Left ventricle myocardium inferior (tissue), 1 donor: ENCODE measurements at places on chromosomes 1 and 21.

- DNase-seq, result no peak
These were observed 81.8 kb downstream of the SMYD3 start for GRCh38 chr1:246425139-246425794.

DNA sequence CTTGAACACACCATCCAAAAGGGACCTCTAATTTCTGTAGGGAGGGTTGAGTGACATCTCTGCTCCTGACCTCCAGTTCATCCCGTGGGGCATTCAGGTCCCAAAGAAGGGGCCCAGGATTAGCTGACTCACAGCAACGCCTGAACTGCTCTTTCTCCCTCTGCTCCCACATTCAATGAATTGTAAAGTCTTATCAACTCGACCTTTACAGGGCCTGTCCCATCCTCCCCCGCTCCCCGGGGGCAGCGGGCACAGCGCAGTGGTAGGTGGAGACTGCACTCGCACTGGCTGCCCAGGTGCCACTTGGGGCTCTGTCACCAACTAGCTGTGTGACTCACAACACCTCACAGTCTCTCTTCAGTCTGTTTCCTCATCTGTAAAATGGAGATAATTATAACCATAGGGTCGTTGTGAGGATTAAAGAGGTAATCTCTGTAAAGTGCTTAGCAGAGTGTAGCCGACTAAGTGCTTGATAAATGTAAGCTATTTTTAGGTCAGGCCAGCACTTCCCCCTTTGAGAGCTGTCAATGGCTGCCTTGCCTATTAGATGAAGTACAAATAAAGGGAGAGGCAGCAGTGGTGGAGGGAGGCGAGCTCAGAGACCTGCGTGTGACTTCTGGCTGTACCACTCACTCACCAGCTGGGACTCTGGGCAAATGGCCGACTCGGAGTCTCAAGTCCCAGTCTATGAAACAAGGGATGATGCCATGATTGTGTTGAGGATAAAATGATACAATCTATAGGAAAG lies 637 bp upstream of the MYBPHL start:
- peak; percentile 60 for DNase-seq

DNA sequence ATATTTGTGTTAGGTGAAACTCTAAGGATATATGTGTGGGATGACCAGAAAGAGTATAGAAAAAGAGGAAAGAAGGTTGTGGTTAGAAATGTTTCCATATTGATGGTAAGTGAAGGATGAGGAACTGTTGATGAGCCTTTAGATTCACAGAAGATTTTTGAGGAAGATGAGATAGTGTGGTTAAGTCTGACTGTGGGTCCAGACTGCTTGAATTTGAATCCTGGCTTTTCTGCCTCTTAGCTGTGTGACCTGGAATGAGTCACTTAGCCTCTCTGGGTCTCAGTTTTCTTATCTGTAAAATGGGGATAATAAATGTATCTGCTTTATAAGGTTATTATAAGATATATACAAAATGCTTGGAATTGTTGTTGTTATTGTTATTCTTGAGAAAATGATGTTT lies 27.5 kb downstream of the RGL1 start:
- DNase-seq, result no peak

- no peak for DNase-seq
These were observed 7.6 kb downstream of the LAPTM5 start for GRCh38 chr1:30749691-30750583.

DNA sequence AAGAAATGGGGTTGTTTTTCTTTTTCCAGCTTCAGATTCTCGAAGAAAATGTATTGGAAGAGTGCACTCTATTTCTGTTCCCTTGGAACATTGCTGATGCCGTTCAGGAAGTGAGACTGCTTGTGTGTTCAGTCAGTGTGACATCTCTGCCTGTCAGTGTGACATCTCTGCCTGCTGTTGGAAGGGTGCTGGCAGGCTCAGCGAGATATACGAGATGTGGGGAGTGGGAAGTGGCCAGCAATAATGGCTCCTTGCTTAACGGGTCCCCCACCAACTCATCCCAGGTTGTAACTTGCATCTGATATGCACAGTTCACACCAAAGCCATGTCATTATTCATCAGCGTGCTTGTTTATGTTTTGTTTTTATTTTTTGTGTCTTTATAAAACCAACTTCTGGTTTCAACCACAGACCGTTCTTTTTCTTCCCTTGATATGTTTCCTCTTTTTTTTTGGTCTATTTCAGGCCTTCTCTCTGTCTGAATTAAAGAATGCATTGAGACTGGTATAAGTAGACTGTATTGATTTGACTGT lies 145.4 kb downstream of the GALNT2 start:
- no peak for DNase-seq

- no peak for DNase-seq
These were observed 1.6 kb upstream of the SH3D21 start for GRCh38 chr1:36304521-36304920.

- no peak for DNase-seq
These were observed 5.8 kb downstream of the ATP1B1 start for GRCh38 chr1:169112241-169112640.

GRCh38 chr1:41646186-41646585 lies 161.7 kb upstream of the EDN2 start:
- DNase-seq, result no peak

DNA sequence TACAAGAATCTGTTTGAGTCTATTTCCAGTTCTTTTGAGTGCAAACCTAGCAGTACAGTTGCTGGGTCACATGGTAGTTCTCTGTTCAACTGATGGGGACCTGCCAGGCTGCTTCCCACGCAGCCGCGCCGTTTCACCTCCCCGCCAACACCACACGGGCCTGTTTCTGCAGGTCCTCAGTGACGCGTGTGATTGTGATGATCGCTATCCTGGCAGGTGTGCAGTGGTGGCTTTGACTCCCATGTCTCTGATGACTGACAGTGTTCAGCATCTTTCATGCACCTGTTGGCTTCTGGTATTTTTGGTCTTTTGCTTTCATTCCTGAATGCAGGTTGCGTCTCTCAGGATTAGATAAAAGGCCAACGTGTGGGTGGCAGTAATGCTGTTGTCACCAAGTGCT lies 41.6 kb downstream of the FAAP20 start:
- no peak for DNase-seq

DNA sequence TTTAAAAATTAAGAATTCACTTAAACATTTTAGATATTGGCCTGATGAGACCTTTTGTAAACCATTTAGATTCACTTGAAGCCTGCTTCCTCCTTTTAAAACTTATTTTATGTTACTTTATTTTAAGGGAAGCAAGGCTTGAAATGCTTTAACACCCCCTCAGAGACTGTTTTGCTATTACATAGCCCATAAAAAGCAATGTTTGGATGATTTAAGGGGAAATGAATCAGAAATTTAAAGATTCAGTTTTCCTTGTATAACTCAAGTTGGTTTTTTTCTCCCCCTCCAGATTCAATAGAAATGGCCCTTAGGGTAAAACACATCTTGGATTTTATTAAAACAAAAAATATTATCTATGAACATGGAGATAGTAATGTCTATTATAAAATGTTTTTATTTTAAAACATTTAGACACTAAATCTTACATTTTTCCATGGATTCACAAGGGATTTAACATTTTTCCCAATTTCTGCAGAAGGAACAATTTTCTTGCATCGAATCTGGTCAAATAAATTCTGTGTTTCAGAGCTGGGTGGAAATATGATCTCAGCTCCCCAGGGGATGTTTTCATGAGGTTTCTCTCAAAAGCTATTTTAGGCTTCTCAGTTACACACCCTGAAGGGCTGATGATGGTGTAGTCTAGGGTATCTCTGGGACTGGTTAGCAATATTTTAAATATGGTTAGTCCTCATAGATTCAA lies 69.3 kb upstream of the WARS2 start:
- DNase-seq, result no peak

- no peak for DNase-seq
These were observed 642.8 kb downstream of the KCNT2 start for GRCh38 chr1:195965475-195965874.

DNA sequence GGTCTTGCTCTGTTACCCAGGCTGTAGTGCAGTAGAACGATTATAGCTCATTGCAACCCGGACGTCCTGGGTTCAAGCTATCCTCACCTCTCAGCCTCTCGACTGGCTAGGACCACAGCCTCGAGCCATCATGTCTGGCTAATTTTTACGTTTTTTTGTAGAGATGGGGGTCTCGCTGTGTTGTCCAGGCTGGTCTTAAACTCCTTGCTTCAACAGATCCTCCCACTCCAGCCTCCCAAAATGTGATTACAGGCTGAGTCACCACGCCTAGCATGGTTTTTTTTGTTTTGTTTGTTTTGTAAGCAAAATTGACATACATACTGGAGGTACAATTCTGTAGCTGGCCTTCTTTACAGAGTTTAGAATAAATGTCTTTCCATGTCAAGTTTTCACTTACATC lies 994 bp upstream of the LAMTOR5 start:
- no peak for DNase-seq

DNA sequence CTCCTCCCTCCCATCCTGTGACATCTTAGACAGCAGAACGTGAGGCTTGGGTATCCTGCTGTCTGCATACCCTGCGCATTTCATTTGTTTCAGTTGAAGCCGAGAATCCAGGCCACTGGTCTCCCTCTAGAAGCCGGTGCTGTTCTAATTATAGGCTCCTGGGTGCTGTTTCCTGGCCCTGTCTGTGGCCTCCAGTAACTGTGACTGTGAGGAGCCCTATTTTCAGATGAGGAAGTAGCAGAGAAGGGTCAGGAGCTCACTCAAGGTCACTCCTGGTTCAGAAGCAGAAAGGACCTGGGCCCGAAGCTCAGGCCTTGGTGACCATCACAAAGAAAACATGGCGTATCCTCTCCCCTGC lies 24.0 kb downstream of the COQ8A start:
- DNase-seq, result no peak

GRCh38 chr21:41164052-41164451 lies 3.9 kb upstream of the BACE2 start:
- DNase-seq, result no peak

DNA sequence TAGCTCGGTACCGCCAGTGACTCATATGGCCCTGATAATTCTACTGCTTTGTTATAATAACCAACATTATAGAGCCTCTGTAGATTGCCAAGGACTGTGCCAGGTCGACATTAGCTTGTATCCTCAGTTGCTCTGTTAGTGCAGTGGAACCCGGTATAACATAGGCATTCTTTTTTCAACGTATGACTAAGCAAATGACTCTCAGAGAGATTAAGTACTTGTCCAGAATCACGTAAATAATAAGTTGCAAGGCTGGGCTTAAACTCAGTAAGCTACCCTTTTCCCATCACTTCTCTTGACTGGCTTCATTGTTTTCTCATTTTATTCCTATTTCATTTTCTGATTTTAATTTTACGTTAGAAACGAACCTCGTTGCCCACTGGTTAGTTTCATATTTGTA lies 85.1 kb downstream of the UBE4B start:
- no peak for DNase-seq

DNA sequence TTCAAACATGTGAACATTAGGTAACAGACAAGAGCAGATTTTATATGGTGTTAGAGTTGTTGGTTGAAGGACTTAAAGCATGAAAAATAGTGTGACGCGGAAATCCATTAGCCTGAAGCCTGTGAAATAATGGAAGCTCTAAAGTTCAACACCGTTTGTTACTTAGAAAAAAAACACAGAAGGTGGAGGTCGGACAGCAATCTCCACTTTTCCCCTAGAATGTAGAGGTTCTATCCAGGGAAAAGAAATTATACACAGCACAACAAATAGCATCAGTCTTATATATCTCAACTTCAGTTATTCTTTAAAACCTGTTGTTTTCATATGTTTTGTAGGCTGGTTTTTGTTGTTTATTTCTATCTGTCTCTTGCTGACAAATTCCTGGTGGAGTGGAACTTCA lies 1.9 kb downstream of the RCAN3 start:
- no peak for DNase-seq

GRCh38 chr1:201693890-201694607 lies 134.9 kb upstream of the IPO9 start:
- no peak for DNase-seq

- no peak for DNase-seq
These were observed 37.1 kb upstream of the ARF1 start for GRCh38 chr1:228045405-228045804.

DNA sequence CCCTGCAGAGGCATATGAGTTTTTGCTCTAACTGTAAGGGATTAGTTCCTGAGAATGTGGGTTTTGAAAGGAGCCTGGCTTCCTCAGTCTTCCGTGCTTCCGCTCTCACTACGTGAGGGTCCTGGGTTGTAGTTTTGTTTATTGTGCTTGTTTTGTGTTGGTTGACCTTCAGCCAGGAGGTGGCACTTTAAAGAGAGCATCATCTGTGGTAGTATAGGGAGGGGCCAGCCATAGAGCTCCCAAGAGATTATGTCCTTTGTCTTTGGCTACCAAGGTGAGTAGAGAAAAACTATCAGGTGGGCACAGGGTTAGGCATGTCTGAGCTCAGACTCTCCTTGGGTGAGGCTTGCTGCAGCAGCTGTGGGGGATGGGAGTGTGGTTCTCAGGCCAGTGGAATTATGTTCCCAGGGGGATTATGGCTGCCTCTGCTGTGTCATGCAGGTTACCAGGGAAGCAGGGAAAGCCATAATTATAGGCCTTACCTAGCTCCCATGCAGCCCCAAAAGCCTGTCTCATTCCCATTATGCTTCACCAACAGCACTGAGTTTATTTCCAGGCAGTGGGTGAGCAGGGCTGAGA lies 23.5 kb downstream of the CYP4B1 start:
- no peak for DNase-seq

DNA sequence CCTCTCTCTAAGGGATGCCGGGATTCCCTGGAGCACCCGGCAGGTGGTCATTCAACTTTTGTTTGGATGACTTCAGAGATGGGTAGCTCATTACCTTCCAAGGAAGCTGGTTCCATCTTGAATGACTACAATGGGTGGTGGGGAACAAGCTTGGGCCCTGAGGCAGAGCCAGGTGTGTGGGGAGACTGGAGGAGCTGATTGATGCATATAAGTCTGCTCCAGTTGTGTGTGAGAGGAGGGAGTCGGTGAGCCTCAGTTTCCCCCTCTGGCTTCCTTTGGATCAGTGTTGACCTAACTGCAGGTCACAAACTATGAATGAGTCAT lies 133.8 kb upstream of the ZBTB40 start:
- DNase-seq, result no peak

DNA sequence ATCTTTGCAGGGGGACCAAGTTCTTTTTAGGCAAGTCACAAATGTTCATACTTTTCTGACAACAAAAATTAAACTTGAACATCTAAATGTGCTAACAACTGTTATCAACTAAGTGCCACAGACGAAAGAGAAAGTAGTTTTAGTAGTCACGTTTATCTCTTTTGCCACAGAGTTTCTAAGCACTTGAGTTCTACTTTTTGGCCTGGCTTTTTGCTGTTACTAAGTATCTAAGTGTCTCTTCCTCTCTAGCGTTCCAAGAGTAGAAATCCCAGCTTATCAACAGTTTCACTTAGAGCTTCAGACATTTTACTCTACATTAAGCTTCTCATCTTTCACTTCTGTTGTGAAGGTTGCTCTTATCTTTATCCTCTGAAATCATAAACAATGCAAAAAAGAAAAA lies 34.2 kb downstream of the GATAD2B start:
- no peak for DNase-seq
